ENCODE measurements at places on chromosomes 5 and 9. TPM values are rescaled to one million over a fixed set of nuclear protein-coding genes. Genes with fewer than 3 reads are reported as not detected.
A peak's percentile ranks its signal among the peaks of the same experiment; 100 is the strongest.

DNA sequence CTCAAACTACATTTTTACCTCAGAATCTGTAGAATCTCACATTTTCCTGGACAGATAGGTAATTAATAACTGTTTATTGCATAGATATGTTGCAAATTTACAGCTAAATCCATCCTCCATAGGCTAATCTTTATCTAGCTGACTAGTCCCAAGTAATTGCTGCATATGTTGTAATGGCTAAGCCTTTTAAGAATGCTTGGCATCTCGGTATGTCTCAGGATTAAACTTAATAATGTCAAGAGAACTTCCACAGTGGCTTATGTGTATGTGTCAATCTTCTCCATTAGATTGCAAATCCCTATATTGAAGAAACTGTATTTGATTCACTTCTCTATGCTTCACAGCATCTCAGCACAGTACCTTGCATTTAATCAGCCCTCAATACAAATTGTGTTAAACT, 131.9 kb downstream of the PRDM9 start:
- DNase-seq, result no peak

The CARD6 gene
- polyA plus RNA-seq, result 1.5 TPM

The BAAT gene
- polyA plus RNA-seq, result not detected

DNA sequence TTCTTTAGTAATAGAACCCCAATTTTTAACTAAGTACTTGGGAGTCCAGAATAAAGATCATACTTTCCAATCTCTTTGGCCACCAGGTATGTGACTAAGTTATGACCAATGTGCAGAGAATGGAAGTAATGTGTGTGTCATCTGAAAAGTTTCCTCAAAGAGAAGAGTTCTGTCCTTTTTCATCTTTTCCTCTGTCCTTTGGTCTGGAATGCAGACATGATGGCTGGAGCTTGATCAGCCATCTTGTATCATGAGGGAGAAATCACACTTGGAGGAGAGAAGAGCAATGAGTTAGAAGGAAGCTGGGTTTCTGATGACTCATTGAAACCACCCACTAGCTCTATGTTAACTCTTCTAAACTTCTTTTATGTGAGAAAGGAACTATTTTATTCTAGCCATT, 5.5 kb upstream of the CPEB4 start:
- DNase-seq, result peak; percentile 11

- peak; percentile 71 for DNase-seq
Observed at GRCh38 chr9:34405719-34406118, 29.0 kb upstream of the MYORG start.

DNA sequence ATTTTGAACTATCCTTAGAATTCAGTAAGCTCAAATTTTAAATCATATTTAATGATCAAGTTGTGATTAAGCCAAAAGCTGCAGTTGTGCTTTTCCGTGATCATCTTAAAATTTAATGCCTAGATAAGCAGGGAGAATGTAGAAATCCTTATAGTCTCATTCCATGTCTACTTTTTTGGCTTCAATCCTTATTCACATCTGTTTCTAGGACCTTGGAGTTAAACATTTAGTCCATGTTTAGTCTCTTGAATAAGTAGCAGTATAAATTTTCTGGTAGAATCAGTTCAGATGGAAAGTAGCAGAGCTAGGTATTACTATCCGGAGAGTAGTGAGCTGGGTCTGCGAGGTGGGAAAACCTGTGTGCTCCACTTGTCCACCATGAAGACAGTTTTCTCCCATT, 59.3 kb upstream of the RIOK2 start:
- no peak for DNase-seq

GRCh38 chr9:29714860-29715259, 2141.6 kb upstream of the C9orf72 start:
- DNase-seq, result no peak

GRCh38 chr5:91397791-91398190, 14.7 kb upstream of the ARRDC3 start:
- no peak for DNase-seq

GRCh38 chr9:14627513-14627912, 65.7 kb downstream of the ZDHHC21 start:
- DNase-seq, result no peak

DNA sequence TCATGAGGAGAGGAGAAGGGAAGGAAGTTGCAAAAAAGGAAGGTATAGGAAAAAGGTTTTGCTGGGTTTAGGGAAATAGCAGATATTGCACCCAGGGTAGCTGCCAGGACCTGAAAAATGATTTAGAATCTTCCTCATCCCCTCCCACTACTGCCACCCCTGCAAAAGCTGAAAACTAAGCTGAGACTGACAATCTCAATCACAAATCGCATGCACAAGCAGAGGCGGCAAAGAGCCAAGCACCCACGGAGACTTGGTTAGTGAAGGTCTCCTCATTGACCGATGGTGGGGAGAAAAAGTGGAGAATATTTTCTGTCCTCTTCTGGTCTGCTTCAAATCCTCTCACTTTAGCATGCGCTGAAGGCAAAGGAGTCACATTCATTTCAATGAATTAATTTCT, 39.1 kb upstream of the PAM start:
- DNase-seq, result no peak

The DCAF12 gene
- 12.6 TPM for polyA plus RNA-seq

DNA sequence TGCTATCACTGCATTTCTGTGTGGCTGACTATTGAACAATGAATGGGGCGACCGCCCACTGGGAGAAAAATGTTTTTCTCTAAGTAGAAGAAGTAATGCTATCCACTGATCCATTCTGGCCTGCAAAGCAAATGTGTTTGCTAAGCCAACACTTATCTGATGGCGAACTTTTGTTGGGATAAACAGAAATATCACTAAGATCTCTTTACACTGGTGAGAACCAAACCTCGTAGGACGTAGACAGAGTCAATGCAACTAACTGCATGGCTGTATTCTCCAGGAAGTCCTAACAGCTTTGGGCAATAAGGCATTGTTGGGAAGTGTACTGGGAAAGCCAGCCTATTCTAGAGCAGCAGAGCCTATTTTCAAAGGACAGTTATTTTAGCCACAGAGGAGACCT, 77.7 kb downstream of the ANKH start:
- no peak for DNase-seq

DNA sequence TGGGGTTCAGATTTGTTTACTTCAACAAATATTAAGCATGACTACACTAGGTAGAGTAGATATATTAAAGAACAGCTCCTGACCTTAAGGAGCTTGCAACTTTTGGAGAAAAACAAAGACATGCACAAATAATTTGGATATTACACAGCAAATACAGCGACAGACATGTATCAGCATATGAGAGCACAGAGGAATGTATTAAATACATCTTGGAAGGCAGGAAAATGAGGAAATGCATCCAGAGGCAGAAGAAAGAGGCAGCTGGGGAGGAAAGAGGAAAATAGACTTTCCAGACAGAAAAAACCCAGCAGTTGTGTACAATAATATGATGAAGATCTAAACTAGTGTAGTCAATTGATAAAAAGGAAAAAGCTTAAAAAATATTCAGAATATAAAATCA, 392.2 kb downstream of the PDE4D start:
- DNase-seq, result no peak

- no peak for DNase-seq
Observed at GRCh38 chr9:137575716-137576411, 2.9 kb downstream of the DPH7 start.

GRCh38 chr5:13566871-13567339, 377.6 kb downstream of the DNAH5 start:
- DNase-seq, result peak; percentile 87

DNA sequence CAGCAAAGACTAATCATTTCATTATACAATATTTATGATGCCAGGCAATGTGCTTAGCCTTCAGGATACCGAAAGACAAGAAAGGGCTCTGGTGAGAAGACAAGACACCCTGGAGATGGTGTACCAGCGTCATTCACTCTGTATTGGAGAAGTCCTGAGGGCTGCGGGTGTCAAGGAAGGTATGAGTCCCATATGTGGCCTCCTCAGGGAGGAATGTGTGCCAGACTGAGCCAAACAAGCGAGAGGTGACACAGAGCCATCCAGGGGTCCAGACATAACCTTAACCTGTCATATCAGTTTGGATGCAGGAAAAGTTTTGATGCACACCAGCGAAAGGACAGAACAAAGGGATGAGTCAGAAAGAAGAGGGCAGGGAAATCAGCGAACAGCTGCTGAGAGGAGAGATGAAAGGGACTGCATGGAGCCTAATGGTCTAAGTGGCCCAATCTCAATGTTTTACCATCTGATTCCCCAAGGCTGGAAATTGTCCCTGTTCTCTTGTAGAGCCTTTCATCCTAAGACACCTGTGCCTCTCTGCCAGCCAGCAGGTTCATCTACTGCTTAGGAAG, 38.9 kb downstream of the ADRA1B start:
- DNase-seq, result no peak

GRCh38 chr5:124642151-124642550, 104.3 kb downstream of the ZNF608 start:
- DNase-seq, result no peak

The PBX3 gene
- polyA plus RNA-seq, result 12.0 TPM

DNA sequence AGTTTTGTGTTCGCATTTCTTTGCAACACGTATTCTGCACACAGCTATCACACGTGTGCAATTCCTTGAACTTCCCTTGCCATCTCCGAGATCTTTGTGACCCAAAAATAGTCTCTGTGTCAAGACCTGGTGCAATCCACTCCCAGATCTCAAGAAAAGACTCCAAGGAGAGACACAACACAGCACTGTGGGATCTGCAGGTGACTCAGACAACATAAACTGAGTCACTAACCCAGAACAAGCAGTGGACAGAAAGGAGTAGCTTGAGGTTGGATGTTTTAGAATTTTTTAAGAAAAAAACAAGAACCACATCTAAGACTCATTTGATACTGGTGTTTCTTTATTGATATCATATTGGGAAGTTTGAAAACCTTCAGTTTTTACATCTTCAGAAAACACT, 396.9 kb downstream of the AGTPBP1 start:
- DNase-seq, result no peak

- DNase-seq, result no peak
Observed at GRCh38 chr9:11595756-11596155, 983.0 kb upstream of the PTPRD start.

DNA sequence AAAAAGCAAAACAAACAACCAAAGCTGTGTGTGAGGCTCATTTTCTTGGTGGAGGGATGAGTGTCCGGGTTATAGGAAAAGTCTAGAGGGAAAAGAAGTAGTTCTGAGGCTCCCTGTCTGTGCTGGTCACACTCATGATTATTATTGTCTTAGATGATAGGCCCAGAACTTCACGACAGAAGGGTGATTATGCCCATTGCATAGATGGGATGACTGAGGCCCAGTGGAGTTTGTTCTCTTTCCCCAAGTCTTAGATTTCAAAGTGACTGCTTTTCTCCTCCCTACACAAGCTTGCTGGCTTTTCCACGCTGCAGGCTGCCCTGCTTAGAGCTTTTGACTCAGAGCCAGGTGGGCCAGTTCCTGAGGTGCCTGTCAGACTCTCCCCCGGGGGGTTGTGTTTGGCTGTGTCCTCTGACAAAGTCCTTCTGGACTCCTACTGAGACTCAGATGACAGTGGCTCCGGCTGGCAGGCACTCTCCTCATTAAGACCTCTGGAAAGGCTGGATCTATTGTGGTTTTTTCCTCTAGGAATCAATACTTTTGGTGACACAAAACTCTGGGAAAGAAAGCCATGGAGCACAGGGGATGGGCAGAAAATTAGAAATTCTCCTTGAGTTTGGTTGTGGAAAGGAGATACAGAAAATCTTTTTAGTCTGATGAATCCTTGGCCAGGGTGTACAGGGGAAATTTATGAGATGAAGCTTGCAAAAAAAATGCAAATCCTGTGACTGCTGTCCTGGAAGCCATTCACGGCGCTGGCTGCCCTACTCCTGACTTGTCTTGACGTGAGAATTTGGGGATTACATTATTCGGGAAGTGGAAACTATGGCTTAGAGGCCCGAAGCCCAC, 120.9 kb downstream of the NSG2 start:
- DNase-seq, result no peak

DNA sequence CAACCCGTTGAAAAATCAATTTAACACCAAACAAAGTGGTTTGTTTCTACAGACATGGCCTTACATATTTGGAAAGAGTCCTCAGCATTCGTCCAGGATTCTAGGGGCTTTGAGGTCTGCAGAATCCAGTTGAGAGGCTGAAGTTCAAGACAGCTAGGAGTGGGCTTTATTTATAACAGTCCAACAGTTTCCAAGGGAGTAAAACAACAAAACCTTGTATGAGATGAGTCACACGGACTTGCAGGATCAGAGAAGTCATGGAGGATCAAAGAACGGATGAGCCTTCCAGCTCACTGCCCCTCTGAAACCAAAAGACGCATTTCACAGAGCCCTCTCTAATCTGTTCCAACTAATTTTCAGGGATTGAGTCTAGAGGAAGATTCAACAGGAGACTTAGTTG, 11.1 kb upstream of the ESM1 start:
- DNase-seq, result peak; percentile 62

DNA sequence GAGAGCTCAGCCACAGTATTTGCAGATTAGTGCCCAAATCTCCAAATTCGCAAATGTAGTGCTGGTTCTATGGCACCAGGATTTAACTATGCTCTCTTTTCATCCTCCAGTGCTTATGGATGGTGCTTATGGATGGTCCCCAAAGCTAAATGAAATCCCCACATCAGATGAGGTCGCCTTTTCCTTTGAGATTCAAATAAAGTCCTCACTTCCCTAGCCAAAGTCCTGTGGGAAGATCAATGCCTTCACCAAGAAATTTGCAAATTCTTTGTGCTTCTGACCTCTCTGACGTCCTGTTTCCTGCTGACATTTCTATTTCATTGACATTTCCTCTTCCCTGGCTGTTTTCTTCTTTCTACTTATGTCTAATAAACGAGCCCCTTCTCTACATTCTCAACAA, 1077.0 kb upstream of the C9orf72 start:
- DNase-seq, result no peak

DNA sequence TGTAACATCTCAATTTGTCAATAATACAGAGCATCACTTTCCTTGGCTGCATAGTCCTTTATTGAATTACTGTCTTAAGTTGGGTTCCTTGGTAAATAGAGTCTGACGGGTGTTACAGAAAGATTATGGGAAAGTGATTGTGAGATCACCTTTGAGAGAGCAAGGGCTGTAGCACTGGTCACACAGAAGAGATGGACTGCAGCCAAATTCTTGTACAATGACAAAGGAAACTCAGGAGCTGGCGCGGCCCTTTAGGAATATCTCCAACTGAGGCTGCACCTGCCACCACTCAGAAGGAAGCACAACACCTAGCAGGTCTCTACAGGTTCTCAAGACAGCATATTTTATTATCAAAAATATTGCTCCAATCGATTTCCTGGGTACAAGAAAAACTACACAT, 350.0 kb upstream of the ISL1 start:
- no peak for DNase-seq

DNA sequence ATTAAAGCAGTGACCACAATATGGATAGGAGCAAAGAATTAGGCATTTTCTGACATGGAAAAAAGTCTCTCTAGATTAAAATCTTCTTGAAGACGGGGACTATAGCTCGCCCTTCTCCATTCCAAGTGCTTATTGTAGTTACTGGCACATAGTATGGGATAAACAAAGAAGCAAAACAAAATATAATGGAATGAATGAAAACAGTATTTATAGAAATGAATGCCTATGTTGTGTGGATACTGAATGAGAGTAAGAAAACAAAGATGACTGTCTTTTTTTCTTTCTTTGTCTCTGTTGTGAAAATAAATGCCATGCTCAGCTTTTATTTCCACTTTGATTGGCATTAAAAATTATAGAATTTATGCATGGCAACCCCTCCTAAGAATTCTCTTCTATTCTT, 1414.3 kb upstream of the ACO1 start:
- DNase-seq, result no peak

GRCh38 chr5:39700523-39700922, 275.7 kb upstream of the DAB2 start:
- no peak for DNase-seq

GRCh38 chr9:74711341-74711740, 176.4 kb downstream of the TRPM6 start:
- DNase-seq, result no peak

Data from IMR-90 (cell line).